ENCODE measurements at places on chromosomes 2 and 18. TPM values are rescaled to one million over a fixed set of nuclear protein-coding genes. Genes with fewer than 3 reads are reported as not detected.

DNA sequence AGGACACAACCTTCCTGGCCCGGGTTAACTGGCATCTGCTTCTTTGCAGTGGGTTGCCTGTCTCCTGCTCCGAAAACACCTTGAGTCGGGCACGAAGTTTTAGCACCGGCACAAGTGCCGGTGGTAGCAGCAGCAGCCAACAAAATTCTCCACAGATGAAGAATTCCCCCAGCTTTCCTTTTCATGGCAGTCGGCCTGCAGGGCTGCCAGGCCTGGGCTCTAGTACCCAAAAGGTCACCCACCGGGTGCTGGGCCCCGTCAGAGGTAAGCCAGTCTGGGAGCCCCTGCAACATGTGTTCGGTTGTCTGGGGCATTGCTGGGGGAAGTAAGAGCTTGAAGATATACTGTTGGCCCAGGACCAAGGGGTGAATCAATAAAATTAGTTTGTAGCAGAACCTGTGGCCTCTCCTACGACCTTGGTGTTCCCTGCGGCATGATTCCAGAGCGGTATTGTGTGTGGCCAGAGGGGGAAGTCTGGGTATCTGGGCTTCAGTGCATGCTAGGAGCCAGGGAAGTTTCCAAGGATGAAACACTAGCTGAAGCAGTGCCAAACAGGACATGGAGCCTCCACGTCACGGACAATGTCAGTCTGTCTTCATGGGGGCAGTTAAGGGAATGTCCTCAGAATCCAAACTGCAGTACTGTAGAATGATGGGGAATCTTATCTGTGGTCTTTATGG is 7.8 kb downstream of the AGBL5 start:
- no peak overlapping the region for H3K27ac ChIP-seq
- DNase-seq, result no peak
- no peaks in the 10 kb centered on the region for H3K27me3 ChIP-seq
- no peaks in the 10 kb centered on the region for H3K4me1 ChIP-seq
- peaks cover 19% of the 10 kb centered on the region for H3K36me3 ChIP-seq

DNA sequence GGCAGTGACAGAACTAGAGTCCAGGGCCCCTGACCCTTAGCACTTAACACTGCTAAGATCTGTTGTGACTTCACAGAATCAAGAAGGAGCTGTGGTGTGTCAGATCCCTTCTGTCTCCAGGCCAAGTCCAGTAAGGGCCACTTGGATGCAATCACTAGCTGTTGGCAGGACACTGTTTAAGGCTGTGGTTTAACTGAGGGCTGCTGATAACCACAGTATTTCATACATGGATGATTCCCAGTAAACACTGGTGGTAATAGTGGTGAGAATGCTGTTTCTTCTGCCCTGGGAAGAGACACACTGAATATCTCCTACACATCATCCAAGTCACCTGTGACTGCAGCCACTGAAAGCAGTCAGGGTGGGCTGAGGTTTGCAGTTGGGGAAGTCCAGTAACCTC is 77.7 kb upstream of the FBXO11 start:
- H3K4me3 ChIP-seq, result no peak overlapping the region
- DNase-seq, result no peak
- no peak overlapping the region for H3K27ac ChIP-seq
- H3K36me3 ChIP-seq, result no peaks in the 10 kb centered on the region
- peaks cover 13% of the 10 kb centered on the region for H3K27me3 ChIP-seq
- peaks cover 2% of the 10 kb centered on the region for H3K4me1 ChIP-seq

GRCh38 chr2:214069254-214069653 is 341.6 kb upstream of the VWC2L start:
- H3K4me3 ChIP-seq, result no peak overlapping the region
- H3K27me3 ChIP-seq, result no peaks in the 10 kb centered on the region
- no peak for DNase-seq
- no peak overlapping the region for H3K27ac ChIP-seq
- no peaks in the 10 kb centered on the region for H3K36me3 ChIP-seq

GRCh38 chr18:60247103-60247502 is 125.5 kb downstream of the MC4R start:
- DNase-seq, result no peak
- no peaks in the 10 kb centered on the region for H3K36me3 ChIP-seq
- H3K4me3 ChIP-seq, result no peak overlapping the region
- H3K27ac ChIP-seq, result no peak overlapping the region
- H3K4me1 ChIP-seq, result no peaks in the 10 kb centered on the region

DNA sequence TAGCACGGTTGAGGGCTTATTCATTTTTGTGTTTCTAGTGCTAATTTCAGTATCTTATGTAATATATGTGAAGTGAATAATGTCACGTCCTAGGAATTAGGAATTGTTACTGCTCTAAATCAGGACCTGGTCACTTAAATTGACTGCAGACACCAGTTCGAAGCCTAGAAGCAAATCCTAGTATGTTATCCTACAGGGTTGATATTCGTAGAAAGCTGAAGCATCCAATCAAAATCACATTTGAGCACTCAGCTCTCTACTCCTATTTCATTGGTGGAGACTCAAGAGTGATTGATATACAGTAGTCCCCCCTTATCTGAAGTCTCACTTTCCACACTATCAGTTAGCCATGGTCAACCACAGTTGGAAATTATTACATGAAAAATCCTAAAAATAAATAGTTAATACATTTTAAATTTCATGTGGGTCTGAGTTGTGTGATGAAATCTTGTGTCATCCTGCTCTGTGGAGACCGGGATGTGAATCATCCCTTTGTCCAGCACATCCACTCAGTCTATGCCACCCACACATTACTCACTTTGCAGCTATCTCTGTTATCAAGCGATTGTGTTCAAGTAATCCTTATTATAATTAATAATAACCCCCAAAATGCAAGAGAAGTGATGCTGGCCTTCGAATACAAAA is 35.2 kb upstream of the SCN9A start:
- H3K36me3 ChIP-seq, result no peaks in the 10 kb centered on the region
- no peak overlapping the region for H3K27ac ChIP-seq
- no peaks in the 10 kb centered on the region for H3K4me1 ChIP-seq

GRCh38 chr2:25976983-25977741 is 5.1 kb downstream of the KIF3C start:
- no peak overlapping the region for H3K4me3 ChIP-seq
- no peaks in the 10 kb centered on the region for H3K36me3 ChIP-seq
- peaks cover 11% of the 10 kb centered on the region for H3K4me1 ChIP-seq
- H3K27me3 ChIP-seq, result no peaks in the 10 kb centered on the region
- H3K27ac ChIP-seq, result no peak overlapping the region

- DNase-seq, result no peak
- peaks cover 2% of the 10 kb centered on the region for H3K4me1 ChIP-seq
- H3K36me3 ChIP-seq, result no peaks in the 10 kb centered on the region
- H3K4me3 ChIP-seq, result no peak overlapping the region
These were observed 113.9 kb downstream of the MYO5B start for GRCh38 chr18:50080932-50081560.

DNA sequence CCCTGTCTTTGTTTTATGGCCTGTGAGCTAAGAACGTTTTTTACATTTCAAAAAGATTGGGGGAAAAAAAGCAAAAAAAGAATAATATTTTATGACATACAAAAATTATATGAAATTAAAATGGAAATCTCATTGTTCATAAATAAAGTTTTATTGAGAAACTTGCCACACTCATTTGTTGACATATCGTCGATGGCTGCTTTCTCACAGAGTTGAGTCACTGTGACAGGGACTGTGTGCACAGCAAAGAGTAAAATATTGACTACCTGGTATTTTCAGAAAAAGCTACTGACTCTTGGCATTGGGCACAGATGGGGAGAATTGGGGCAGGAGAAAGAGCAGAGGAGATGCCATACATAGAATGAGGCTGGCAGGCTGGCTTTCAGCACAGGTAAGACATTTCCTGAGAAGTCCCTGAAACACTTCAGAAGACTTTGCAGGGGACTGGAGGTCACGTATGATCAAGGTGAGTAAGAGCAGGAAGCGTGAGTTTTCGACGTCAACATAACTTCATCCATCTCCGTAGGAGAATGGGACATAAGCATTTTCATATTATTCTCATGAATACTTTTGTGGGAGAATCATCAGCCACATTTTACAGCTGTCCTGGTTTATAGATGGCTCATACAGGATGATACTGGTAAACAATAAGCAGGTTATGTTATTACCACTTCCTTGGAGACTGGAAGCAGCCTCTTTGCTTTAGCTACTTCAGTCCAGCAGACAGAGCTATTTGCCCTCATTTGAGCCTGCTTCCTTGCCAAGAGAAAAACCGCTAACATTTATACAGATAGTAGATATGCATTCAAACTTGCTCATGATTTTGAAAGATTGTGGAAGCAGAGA is 32.5 kb upstream of the PUM2 start:
- peaks cover 9% of the 10 kb centered on the region for H3K4me1 ChIP-seq
- peaks cover 6% of the 10 kb centered on the region for H3K27me3 ChIP-seq
- H3K36me3 ChIP-seq, result no peaks in the 10 kb centered on the region

Gene ALPP
- total RNA-seq, result not detected

Gene RGPD4
- total RNA-seq, result 0.35 TPM

DNA sequence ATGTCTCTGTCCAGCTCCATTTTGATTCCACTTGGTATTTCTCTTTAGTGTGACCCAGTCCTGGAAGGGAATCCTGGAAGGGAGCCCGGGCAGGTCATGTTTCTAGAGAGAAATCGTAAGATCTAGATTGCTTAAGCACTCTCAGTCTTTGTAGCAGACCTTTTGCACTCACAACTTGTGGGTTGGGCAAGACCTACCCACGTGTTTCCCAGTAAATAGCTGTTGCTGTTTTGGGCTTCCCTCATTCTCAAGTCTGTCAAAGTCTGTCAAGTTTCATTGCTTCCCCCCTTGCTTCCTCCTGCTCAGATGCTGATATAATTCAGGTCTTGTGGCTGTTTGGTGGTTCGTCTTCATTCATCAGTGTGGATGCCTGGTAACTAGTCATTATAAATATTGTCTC is 17.4 kb upstream of the NEMP2 start:
- peaks cover 23% of the 10 kb centered on the region for H3K36me3 ChIP-seq
- no peak overlapping the region for H3K4me3 ChIP-seq
- H3K4me1 ChIP-seq, result peaks cover 10% of the 10 kb centered on the region
- H3K27me3 ChIP-seq, result no peaks in the 10 kb centered on the region
- H3K27ac ChIP-seq, result no peak overlapping the region
- DNase-seq, result no peak
